Stimulated activated CD8-positive, alpha-beta memory T cell treated with anti-CD3 and anti-CD28 coated beads, Interleukin-4, amount 100 ng/mL, for 4 hours (primary cell): ENCODE measurements at places on chromosomes 4 and X.

- DNase-seq: no peak
Observed at GRCh38 chrX:38816155-38816554, 14.9 kb downstream of the MID1IP1 start.

DNA sequence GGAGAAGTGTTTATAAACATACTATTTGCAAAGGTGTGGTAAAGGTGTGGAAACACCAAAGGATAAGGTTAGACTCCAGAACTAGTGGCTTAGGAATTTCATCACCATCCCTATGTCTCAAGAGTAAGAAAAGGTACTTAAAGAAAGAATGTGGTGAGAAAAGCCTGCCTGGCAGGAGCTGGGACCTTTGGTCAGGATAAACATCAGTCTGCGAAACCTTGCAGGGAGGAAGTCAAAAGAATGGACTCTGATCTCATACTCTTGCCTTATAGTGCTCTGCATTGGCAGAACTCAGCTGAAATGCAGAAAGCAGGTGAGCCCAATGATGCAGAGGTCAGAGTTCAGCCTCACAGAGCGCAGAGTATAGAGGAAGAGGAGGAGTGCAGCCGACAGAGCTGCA, 97.2 kb upstream of the NR3C2 start:
- DNase-seq: no peak

- no peak for DNase-seq
Observed at GRCh38 chr4:67106861-67107460, 438.3 kb downstream of the CENPC start.

DNA sequence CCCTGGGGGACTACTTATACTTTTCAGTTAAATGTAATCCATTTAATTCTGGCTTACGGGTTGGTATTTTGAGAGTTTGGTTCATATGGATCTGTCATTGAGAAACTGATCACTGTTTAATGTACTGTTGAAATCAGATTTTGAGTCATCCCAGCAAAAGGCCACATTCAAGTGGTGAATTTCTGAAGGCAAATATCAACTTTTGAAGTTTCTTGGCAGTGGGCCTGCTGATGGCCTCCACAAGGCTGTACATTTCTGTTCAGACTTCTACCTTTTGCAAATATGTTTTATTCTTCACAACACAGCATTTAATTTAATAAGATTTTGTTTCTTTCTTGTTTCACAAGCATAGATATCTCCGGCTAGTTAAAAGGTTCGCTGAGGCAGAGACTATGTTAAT, 138.7 kb downstream of the PDGFC start:
- no peak for DNase-seq

- DNase-seq: no peak
Observed at GRCh38 chr4:140005699-140006098, 148.3 kb downstream of the MAML3 start.

GRCh38 chr4:15002659-15003400, 549 bp downstream of the CPEB2 start:
- DNase-seq: peak; percentile 44

GRCh38 chr4:140790171-140790570, 34.0 kb upstream of the TBC1D9 start:
- DNase-seq: no peak

- no peak for DNase-seq
Observed at GRCh38 chr4:8063974-8064563, 94.5 kb downstream of the ABLIM2 start.

GRCh38 chr4:3263876-3264193, 14.9 kb downstream of the MSANTD1 start:
- no peak for DNase-seq

GRCh38 chrX:24487571-24487970, 22.5 kb downstream of the PDK3 start:
- no peak for DNase-seq

DNA sequence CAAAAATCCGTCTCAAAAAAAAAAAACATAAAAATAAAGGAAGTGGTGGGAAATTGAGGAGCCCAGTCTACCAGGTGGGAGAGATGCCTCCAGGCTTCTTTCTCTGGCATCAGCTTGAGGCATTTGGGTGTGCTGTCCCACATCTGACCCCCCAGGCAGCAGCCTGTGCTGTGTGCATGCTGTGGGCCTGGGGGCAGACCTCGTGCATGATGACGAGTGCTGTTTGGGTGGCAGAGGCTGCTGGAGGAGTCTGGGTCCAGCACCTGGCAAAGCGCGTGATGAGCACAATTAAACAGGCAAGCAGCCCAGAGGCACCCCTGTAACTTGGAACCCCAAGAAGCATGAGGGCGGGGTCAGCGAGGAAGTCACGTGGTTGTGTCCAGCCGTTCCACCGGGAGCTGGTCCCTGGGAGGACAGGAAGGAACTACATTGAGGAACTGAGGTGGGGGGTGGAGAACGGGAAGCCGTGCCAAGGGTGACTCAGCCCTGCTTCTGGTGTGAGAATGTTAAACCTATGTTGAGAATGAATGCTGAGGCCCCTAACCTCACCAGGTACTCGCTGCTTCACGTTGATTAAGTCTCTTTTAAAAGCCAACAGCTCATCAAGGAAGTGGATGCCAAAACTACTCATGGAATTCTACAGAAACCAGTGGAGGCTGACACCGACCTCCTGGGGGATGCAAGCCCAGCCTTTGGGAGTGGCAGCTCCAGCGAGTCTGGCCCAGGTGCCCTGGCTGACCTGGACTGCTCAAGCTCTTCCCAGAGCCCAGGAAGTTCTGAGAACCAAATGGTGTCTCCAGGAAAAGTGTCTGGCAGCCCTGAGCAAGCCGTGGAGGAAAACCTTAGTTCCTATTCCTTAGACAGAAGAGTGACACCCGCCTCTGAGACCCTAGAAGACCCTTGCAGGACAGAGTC, 6.1 kb downstream of the TACC3 start:
- no peak for DNase-seq

DNA sequence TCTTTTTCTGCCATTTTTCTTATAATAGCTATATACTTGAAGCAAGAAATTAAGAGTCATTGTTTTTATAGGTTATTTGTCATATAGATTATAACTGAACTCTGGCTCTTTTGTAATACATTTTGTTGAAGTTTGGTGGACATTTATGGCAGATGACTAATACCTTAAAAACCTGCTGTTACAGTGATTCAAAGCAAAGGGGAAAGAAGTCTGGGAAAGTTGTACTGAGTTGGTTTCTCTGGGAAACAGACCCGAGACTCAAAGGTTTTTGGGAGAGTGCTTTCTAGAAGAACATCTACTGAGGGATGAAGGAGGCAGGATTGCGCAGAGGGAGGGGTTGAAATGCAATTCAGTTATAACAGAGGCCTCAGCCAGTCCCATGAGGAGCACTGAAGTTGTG, 35.9 kb downstream of the NAP1L5 start:
- no peak for DNase-seq

- DNase-seq: no peak
Observed at GRCh38 chr4:19675172-19675811, 576.4 kb upstream of the SLIT2 start.

GRCh38 chr4:144809056-144809640, 163.2 kb downstream of the HHIP start:
- DNase-seq: no peak

DNA sequence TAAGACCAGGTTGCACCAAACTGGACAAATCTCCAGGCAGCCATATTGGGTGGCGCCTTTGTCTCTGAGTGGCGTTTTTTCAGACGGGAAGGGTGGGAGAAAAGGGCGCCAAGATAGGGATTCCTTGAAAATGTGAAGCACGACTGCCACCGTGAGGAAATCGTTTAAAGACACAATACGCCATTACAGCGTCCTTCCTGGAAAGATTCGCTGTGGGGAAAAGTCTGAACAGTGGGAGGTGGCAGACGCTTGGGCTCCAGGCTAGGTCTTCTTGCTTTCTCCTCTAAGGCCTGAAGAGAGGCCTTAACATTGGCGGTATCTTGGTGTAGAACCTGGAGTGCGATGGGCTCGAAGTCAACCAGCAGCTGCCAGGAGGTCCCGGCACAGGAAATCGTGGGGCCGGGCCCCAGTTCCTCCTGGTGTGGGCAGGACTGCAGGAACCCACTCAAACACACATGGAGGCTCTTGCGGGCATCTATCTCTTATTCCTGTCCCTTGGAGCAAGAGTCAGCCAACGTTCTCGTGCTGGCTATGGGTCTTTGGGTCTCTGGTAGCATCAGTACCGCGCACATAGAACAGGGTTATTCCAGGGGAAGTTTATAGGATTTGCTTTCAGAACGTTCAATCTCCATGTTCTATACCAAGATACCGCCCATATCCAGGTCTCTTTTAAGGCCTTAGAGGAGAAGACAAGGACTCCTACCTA, 208.8 kb downstream of the OR13H1 start:
- no peak for DNase-seq

- no peak for DNase-seq
Observed at GRCh38 chrX:150546711-150547153, 21.7 kb upstream of the MTM1 start.

DNA sequence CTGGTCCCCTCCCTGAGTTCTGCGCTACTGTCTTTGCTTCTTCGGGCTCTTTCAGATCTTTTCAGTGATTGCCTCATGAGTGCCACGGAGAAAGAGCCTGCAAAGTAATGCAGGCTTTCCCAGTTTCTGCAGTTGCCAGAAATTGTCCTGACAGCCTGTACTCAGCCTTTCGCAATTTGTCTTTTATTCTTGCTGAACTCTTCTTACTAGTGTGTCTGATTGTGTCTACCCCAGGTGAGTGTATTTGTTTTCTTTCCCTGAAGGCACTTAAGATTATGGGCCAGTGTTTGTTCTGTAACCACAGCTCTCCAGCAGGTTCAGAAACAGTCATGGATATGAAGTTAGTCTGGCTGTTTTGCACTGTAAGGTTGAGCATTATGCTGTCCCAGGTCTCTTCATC, 47.1 kb downstream of the FAM193A start:
- DNase-seq: no peak

DNA sequence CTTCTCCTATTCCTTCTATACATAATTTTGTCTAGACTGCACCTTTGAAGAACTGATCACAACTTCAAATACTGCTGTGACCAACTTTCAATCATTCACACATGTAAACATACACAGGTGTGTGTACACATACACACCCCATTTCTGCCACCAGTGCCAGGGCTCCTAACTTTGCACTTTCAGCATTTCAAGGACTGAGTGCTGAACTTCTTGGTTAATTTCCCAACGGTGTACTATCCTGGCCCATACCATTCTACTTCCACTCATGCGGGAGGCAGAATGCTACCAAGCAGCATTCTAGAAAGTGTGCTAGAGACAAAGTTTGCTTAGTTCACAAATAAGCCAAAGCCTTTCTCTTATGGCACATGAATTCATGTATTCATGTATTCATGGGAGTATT, 51.2 kb downstream of the RPGR start:
- no peak for DNase-seq

GRCh38 chr4:58962424-58962823, 1852.2 kb upstream of the IGFBP7 start:
- DNase-seq: no peak

- no peak for DNase-seq
Observed at GRCh38 chrX:106178826-106179225, 10.7 kb downstream of the PWWP3B start.
